ENCODE measurements at places on chromosomes 16 and 17.

GRCh38 chr17:47732399-47733046 is 513 bp upstream of the TBX21 start:
- DNase-seq: no peak

DNA sequence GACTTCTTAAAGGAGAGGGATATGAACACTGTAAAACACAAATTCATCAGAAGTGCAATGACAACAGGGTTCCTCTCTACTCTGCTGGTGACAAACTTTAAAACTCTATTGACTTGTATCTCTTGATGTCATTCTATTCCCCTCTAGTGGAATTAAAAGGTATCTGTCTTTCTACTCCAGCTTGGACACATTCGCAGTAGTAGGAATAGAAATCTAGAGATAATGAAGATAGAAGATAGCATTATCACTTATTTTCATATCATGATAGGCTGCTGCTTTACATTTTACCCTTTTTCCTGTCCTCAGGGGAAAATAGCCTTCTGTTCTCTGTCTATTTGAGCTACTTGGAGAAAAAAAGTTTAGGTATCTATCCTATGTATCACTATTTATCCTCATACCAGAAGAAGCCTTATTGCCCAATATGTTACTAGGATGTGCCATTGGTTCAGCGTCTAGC is 209.6 kb upstream of the CACNG5 start:
- DNase-seq: no peak

- DNase-seq: no peak
Measured at GRCh38 chr16:27127308-27127707, 60.6 kb downstream of the C16orf82 start.

DNA sequence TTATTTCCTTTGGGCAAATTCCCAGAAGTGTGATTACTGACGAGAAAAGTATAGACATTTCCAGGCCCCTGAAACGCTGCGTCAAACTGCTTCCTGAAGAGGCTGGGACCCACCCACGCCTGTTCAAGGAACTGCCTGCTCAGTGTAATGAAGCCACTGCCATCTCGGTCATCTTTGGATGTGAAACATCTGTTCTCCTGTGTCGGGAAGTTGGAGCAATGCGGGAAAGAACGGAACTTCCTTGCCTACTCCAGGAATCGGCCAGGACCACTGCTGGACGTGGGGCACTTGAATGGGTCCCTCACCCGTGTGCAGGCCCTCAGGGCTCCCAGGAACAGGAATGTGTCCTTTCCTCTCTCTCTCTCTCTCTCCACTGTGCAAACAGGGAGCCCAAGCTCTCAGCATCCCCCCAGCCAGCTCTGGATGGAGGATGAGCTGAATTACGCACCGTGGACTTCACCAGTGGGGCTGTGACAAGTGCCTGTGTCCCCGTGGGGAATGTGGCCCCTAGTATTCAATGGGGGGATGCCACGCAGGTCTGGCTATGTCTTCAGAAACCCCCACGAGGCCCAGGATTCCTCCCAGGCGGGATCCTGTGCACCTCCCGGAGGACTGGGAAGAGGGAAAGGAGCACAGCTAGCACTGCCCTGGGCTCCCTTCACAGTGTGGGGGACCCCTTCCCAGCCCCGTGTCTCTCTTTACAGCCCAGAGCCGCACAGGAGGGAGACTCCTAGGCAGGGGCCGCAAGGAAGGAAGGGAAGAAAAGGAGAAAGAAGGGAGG is 18.3 kb upstream of the LITAF start:
- no peak for DNase-seq

DNA sequence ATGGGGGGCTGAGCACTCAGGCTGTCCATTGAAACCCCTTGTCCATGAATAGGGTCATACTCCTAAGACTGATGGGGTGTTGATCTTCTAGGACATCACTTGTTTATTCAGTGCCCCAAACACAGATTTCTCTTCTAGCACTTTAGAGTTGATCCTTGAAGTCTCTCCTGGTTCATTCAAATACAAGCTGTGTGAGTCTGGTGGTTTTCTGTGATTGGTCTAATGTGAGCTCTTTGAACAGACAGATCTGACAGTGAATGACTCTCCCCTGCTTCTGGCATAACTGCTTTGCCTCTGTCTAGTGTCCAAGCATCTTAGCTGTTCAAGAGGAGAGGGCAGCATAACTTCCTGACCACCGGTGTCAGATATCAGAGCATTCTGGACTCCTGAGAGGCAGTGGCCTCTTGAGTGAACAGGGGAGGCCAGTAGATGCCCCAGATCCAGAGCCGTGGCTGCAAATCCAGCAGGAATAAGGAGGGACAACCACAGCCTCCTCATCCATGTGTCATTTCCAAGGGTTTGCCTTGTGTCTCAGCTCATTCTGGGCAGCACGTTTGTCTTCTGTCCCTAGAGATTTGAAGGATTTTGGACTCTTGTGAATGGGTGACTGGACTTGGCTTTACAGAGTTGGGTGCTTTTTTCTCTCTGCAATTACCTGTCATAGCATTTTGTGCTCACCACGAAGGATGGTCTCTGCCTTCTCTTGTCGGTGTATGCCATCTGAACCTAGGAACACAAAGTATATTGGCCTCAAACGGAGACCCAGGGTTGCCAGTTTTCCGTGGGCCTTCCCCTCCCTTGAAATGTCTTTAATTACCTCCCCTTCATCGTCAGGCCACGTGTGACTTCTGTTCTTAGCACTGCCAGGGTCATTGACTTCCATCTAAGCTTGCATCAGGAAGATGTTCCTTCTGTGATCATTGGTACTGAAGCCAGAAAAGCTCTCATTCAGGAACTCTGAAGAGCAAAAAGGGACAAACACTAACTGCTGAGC is 13.9 kb upstream of the CLEC18C start:
- no peak for DNase-seq

GRCh38 chr17:69497161-69497560 is 82.7 kb downstream of the MAP2K6 start:
- no peak for DNase-seq

- no peak for DNase-seq
Measured at GRCh38 chr16:87474566-87474996, 18.2 kb downstream of the ZCCHC14 start.

DNA sequence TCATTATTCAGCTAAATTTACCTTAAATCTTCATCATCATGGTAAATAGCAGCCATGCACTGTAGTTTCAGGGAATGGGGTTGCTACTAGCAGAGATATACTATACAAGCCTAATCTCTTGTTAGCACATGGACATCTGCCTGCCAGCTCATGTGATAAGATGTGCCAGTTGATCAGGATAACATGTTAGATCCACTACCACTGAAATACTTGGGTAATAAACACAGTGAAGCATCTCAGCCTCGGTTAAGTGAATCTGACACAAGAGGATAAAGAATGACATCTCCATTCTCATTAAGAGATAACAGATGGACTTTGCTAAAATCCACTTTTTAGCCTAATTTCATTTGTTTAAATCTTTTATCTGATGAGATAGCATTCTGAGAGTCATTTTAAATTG is 256.1 kb downstream of the CDH8 start:
- no peak for DNase-seq

DNA sequence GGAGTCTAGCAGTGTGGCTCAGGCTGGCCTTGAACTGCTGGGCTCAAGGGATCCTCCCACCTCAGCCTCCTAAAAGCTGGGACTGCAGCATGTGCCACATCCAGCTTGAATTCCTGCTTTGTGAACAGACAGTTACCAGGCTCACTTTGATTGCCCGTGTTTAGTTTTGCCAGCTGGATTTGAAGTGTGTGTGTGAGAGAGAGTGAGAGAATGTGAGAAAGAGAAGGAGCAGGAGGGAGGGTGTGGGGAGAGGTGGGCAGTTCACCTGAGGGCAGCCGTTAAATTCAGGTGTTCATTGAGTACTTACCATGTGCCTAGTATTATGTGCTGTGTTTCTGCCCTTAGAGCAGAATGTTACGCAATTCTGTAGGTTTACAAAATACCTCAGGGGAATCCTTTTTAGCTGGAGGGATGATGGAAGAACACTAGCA is 4.7 kb downstream of the DUSP14 start:
- no peak for DNase-seq

DNA sequence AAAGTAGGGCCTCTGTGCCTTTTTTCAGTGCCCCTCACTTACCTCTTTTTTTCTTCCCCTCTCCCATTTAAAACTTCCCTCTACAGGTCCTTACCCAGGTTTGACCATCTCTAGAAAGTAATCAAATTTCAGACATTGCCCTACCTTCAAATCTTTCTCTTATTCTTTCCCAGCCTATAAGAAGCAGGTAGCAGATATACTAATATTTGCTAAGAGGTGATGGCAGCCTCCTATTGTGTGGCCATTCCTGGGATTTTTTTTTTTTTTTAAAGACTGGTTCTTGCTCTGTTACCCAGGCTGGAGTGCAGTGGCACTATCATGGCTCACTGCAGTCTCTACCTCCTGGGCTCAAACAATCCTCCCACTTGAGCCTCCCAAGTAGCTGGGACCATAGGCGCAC is 111.1 kb upstream of the HAS3 start:
- DNase-seq: no peak

GRCh38 chr16:51306886-51307595 is 156.0 kb upstream of the SALL1 start:
- DNase-seq: no peak

GRCh38 chr17:7437950-7438614 is 1.2 kb upstream of the FGF11 start:
- DNase-seq: no peak

- DNase-seq: peak; percentile 31
Measured at GRCh38 chr16:58264961-58265479, 29.8 kb downstream of the PRSS54 start.

- no peak for DNase-seq
Measured at GRCh38 chr17:44898768-44899073, 524 bp downstream of the EFTUD2 start.

DNA sequence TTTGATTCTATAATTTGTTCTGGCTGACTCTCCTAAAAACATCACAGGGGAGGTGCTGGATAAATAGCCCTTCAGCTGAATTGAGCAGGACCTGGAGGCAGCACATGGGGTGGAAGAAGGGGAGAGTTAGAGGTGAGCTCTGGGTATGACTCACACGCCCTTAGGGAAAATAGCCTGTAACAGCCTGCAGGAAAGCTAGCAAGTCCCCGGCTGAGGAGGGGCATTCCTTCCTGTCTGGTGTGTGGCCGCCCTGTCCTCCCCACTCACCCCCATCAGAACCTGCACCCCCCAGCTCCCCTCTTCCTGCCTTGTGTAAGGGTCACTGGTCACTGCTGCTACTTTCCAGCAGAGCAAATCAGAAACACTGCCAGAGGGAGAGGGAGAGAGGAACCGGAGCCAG is 187.4 kb downstream of the C16orf95 start:
- DNase-seq: peak; percentile 49

DNA sequence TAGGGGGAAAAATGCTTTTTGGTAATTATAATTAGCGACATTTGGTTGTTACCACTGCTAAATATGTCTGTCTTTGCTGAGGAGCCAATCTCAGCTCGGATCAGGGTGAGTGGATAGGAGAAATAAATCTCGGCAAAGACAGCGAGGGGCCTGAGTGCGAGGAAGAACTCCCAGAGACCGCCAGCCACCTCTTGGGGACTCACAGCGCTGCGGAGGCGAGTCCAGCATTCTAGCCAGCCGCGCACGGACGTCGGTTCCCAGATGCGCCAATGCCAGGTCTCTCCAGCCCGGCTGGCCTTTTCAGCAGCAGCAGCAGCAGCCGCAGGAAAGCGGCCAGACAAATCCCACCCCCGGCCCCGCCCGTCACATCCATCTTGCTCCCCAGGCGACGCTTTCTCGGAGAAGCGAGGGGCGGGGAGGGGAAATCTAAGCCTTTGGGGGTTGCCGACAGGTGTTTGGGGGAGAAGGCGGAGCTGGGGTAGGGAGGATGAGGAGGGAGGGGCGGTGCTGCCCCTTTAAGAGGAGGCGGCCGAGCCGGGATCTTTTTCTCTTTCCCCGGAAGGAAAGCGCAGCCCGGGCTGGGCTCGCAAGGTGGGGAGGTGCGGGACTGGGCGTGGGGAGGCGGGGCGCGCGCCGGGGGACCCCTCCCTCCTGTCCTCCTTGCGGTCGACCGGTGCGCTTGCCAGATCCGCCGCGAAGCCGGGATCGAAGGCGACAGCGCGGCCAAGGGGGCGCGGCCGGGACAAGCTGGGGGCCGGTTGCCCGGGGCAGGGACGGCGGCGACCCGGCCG is at the start of gene ITGA3:
Gene ITGA3 (plus strand): TSS at position 685 of the 791 bp plus-strand sequence. CDS start 330 bp downstream, outside the sequence.
- DNase-seq: peak; percentile 61

DNA sequence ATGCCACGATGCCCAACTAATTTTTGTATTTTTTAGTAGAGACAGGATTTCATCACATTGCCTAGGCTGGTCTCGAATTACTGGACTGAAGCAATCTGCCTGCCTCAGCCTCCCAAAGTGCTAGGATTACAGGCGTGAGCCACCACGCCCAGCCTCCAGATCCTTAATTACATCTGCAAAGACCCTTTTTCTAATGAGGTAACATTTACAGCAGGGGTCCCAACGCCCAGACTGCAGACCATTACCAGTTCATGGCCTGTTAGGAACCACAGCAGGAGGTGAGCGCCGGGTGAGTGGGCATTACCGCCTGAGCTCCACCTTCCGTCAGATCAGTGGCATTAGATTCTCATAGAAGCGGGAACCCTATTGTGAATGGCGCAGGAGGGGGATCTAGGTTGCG is 4.0 kb upstream of the RAB11FIP4 start:
- DNase-seq: no peak

DNA sequence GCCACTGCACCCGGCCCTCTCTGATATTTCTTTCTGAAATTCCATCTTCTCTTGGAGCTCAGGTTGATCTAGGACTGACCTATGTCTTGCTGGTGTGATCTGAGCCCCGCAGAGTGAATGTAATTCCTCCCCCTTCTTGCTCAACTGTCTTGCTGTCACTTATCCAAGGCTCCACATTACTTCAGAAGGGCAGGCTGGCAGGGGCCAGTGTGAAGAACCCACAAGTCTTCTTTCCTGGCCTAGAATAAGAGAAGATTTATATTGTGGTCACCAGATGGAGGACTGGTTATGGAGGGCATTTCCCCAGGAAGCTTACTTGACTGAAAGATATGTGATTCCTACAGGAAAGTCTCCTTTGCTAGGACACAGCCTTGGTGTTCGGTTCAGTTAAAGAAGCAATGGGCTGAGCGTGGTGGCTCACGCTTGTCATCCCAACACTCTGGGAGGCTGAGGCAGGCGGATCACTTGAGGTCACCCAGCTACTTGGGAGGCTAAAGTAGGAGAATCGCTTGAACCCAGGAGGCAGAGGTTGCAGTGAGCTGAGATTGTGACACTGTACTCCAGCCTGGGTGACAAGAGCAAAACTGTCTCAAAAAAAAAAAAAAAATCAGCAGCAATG is 13.4 kb downstream of the ITGAL start:
- DNase-seq: no peak

- DNase-seq: no peak
Measured at GRCh38 chr16:12356632-12357340, 380.3 kb downstream of the SNX29 start.

GRCh38 chr17:48619826-48620449 is 4.8 kb upstream of the HOXB8 start:
- no peak for DNase-seq

DNA sequence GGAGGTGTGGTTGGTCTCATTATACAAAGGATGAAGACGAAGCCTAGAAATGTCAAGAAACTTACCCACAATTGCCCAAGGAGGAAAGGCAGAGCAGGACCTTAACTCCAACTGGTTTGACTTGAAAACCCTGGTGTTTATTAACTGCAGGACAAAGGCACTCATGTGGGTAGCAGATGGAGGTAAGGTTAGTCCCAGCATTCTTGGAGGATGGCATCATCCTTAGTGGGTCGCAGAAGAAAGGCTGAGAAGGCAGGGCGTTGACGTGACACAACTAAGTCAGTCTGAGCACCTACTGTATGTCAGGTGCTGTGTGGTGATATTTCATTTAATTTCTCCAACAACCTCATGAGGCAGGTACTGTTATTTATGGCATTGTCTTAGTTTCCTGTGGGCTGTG is 101.3 kb downstream of the HAPSTR1 start:
- no peak for DNase-seq

Data from fibroblast of the conjunctiva (primary cell).